ENCODE measurements at places on chromosomes 3 and 15.

- peak; percentile 30 for DNase-seq
Observed at GRCh38 chr15:68819495-68820294, 1.0 kb downstream of the ANP32A start.

DNA sequence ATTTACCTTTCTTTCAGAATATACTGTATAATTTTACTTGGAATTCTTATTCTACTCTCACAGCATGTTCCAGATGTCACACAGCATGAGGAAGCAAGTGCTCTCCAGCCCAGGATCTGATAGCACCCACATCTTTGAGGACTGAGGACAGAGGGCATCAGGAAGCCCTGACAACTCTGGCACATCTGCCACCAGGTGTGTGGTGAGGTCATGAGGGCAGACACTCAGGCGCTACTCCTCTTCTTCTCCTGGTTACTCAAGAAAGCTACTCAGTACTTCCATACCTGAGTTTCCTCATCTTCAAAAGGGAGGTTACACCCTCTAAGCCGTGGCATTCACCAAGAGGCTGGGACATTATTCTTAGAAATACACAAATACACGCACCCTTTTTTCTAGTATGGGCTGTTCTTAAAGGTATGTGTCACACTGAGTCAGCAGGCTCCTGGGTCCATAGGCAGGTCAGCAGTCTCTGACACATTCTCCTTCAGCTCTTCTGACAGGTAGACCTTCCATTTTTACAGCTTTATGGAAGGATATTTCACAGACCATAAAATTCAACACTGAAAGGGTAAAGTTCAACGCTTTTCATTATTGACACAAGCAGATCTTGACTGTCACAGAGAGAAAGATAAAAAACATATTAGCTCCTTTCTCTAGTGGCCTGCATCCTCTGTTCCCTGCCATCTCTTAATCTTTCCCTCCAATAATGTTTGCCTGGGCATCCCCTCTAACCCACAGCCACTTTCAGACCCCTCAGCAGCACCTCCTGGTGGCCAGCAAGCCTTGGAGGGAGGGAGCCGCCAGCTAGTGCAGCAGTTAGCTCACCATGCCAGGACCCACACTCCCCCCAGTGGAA lies 103.2 kb upstream of the TJP1 start:
- DNase-seq, result peak; percentile 77

GRCh38 chr15:98946301-98947255 lies 61.0 kb downstream of the PGPEP1L start:
- no peak for DNase-seq

GRCh38 chr3:123400169-123400568 lies 48.7 kb downstream of the ADCY5 start:
- DNase-seq, result no peak

GRCh38 chr3:61354604-61355003 lies 103.4 kb upstream of the FHIT start:
- no peak for DNase-seq

DNA sequence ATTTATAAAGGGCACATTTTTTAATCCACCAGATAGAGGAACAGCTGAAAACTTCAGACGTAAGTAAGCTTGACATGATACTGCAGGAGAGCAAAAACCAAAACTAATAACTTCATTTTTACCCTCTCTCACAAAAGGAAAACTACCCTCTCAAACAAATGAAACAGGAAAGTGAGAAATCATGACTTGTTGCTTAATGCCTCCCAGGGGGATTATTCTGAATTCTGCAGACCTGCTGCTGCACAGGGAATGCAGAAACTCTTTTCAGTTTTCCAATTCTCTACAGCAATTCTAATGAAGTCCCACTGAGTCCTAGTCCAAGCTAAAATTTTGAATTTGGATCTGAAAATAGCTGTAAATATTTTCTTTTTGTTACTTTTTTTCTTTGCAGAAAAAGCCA lies 637.1 kb upstream of the CCDC54 start:
- no peak for DNase-seq

- DNase-seq, result peak; percentile 56
Observed at GRCh38 chr3:72143322-72143721, 358.4 kb upstream of the PROK2 start.

DNA sequence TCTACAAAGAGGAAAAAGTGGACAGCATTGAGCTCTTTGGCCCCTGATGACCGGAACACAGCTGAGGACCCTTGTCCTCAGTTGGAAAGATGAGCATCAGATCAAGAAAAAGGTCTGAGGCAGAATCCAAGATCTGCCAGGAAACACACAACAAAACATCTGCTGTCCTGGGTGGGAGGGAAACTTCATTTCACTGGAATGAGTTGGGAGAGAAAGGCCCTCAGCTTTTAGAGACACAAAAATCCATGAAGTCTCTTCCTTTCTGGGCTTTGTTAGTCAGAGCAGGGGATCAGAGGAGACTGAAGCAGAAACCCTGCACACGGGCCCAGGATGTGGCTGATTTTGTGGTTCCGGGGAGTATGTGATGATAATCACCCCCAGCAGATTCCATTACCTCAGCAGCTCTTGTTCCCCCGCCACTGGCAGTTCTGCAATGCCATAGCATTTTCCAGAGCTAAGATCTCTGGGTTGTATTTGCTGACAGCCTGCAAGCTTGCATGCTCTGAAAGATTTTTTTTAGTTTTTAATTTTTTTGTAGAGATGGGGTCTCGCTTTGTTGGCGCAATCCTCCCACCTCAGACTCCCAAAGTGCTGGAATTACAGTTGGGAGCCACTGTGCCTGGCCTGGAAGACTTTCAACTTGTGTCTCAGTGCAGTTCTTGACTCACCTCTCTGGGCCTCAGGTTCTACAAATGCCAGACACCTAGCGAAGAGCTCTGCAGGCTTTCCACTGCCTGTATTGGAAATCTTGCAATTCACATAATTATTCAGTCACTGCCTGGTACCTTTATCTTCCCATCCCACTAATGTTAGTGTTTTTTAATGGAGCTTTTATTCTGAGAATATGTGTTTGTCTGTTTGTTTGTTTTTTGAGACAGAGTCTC lies 5.8 kb upstream of the TATDN2 start:
- peak; percentile 38 for DNase-seq

DNA sequence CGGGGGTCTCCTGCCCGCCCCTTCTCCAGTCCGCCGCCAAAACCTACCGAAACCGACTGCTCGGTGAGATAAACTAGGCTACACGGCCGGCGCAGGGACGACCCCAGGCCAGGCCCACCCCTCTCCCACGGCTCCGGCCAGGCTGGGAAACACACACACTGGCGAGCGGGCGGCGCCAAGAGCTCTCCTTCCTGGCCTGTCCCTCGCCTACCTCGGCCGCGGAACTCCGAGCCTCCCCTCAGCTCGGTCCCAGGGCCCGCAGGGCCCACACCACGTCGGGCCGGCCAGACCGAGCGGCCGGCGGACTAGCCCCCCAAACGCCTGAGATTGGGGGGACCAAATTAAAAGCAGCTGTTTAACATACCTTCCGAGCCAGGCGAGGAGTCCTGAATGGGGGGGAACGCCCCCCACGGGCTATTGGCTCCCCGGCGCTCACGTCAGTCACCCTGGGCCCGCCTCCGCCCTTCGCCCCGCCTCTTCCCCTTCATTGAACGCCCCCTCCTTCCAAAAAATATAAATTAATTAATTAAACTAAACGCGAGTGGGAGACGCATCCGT lies 4.0 kb upstream of the SIN3A start:
- DNase-seq, result peak; percentile 66

DNA sequence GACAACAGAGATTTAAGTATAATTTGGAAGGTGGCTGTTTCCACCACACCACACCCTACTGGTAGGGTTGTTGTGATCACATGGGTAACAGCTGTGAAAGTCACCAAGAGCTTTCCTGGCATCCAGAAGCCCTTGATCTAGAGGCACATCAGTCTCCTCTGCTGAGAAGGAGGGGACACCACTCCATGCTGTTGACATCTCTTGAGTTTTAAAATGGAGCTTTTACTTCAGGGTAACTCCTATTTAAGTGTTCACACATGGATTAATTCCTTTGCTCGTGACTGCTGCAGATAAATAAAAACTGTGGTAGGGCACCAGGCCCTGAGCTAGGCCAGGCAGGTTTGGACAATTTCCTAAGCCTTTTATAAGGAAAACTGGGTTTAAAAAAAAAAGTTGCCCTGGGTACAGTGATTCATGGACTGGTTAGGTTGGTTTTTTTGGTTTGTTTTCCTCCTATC lies 7.5 kb downstream of the EXOSC7 start:
- DNase-seq, result no peak

GRCh38 chr3:143612541-143612940 lies 235.7 kb downstream of the SLC9A9 start:
- no peak for DNase-seq

DNA sequence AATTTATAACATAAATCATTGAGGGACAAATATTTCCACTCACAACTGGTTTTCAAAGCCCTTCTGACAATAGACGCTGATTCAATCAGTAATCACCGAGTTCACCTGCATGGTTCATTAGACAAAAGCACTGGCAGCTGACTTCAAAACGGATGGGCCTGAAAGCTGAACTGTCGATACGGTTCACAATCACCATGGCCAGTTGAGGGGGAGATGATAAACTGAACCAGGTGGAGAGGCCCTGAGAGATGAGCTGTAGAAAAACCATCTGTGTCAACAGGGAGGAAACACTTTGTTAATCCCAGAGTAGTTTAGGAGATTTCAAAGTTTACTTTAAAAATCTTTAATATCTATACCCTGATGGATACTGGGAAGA lies 75.0 kb downstream of the PEX5L start:
- no peak for DNase-seq

DNA sequence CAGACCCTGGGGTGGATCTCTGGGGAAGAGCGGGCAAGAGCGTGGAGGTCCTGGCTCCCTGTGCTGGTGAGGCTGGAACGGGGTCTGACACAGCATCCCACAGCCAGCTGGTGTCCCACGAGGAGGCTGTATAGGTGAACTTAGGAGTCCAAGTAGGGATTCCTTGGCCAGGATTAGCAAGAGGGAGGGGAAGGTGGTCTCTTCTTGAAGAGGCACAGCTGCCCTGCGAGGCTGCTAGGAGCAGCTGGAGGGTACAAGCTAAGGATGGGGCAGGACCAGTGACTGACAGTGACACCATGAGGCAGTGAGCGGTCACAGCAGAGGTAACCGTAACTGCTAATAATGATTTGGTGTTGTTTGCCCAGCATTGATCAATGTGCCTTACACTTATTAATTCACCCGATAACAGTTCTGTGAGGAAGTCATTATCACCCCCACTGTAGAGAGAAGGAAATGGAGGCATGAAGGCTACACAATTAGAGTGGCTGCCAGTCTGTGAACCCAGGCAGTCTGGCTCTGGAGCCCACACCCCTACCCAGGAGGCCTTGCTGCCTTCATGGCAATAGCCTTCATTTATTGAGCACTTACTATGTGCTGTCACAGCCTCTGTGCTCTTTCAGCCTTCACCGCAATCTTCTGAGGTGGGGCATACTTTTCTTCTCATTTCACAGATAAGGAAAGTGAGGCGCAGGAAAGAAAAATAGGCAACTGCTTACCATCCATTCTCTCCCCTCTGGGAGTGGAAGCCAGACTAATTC lies 59.4 kb downstream of the TMEM44 start:
- DNase-seq, result peak; percentile 68

GRCh38 chr15:54364961-54365360 lies 386.7 kb downstream of the UNC13C start:
- DNase-seq, result no peak

DNA sequence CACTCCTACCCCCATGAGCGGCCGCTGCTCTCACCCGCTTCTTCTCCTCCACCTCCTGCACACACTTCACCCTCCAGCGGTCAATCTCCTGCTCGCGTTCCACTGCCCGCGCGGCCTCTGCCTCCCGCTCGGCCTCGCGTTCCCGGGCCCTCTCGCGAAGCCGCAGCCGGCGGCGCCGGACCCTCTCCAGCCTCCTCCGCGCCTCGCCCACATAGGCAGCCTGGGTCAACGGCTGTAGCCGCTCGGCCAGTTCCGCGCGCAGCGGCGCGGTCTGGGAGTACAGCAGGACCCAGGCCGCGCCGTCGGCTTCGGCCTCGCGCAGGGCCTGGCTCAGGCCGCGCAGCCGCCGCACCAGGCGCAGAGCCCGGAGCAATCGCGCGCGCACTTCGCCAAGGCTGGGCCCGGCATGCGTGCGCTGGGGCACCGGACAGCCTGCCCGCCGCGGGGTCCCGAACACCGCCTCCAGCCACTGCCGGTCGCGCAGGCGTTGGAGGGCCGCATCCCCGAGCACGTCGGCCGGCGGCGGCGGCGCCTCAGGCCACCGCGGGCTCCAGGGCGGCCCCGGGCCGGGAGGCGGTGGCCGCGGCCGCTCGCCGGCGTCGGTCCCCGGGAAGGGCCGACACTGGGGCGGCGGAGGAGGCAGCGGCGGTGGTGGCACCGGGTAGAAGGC lies 595 bp downstream of the PDCD7 start:
- no peak for DNase-seq

DNA sequence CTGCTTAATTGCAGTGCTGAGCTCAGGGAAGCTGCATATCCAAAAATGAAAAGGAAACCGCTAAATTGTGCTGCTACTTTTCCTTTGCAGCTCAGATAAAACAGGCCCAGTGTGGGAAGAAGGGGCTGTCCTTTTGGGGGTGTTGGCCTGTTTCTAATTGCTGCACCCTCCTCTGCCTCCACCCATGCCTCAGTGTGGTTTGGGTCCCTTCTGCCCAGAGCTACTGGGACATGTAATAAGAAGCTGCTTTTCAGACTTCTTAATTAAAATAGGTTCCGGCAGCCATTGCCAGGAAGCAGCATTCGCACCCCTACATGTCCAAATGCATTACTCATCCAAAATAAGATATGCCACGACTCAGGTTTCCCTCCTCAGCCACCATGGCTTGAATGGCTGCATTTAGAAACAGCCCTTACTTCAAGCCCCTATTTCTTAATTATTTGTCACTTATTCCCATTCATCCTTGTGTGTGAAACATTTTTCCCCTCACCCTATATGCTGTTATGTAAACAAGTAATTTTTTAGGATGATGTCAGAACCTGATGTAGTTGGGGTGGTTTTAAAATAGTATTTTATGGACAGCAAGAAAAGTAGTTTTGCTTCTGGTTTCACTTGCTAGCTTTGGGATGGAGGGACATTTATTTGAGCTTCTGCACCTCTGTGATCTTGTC lies 235.9 kb upstream of the CTDSPL start:
- no peak for DNase-seq

DNA sequence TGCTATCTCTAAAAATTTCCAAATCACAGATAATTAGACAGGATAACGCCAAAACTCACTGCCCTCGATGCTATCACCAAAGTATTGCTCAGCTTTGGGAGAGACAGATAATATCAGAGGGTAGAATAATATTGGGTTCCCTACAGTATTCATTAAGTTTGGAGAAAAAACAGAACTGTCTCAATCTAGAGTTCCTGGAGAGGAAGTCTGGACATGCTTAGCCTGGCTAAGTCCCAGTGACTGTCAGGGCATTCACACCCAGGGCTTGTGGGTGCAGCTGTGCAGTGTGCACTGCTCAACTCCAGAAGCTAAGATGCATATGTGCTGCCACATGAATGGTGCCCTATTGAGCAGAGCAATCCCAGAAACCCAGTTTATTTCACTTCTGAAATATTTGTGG lies 459.6 kb upstream of the DPH6 start:
- DNase-seq, result no peak

GRCh38 chr15:25735550-25736384 lies 127.4 kb downstream of the ATP10A start:
- DNase-seq, result no peak

- peak; percentile 81 for DNase-seq
Observed at GRCh38 chr3:30578479-30578878, 27.9 kb upstream of the TGFBR2 start.
